ENCODE measurements at places on chromosomes 12 and 14. TPM values are rescaled to one million over a fixed set of nuclear protein-coding genes. Genes with fewer than 3 reads are reported as not detected.

MSI1 gene
- total RNA-seq = 15.0 TPM

JPH4 gene
- total RNA-seq = 50.1 TPM

TPH2 gene
- not detected for total RNA-seq

ERBB3 gene
- 3.4 TPM for total RNA-seq

PTPRQ gene
- total RNA-seq = 1.6 TPM

All from parietal lobe (tissue), 2 donors.